ENCODE measurements at places on chromosomes 4 and X.

DNA sequence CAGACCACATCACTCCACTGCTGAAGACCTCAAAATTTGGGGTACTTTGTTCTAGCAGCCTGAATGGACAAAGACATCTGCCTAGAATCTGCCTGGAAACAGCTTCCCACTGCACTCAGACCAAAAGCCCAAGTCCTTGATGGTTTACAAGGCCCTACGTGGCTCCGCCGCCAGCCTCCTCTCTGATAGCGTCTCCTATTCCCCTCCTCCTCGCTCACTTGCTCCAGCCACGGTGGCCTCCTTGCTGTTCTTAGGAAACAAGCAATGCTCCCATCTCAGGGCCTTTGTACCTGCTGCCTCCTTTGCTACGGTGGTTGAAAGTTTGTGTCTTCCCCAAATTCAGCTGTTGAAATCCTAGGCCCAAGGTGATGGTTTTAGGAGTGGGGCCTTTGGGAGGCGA, 34.7 kb upstream of the SORCS2 start:
- no peak for DNase-seq

DNA sequence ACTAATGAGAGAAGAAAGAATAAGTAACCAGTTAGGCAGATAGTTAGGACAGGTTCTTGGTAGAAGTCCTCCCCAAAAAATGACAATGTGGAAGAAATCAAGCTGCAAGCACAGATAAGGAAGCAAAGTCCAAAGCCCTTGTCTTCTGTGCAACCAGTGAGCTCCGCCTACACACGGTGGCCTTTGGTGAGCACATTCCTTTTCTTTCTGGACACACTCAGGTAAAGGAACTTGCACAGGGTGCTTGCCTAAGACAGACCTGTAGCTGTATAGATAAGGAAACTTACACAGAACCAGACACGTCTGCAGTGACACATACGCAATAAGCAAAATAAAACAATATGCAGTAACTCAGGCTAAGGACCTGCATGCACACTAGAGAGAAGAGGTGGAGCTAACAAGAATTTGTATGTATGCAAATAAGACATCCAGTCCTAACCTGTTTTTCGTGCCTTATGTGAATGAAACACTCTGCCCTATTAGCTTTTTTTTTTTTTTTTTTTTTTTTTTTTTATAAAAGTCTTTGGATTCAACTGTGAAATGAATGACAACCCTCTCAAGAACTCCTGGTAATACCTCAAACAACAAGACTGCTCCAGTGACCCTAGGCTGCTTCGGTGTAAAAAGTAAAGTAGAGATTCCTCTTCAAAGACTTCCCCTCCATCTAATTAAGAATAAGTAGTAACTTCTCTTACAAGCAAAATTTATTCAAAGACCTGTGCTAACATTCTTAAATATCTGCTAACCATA, 48.8 kb downstream of the UGT2B10 start:
- no peak for DNase-seq

GRCh38 chr4:155921597-155921996, 18.1 kb downstream of the TDO2 start:
- DNase-seq: no peak

DNA sequence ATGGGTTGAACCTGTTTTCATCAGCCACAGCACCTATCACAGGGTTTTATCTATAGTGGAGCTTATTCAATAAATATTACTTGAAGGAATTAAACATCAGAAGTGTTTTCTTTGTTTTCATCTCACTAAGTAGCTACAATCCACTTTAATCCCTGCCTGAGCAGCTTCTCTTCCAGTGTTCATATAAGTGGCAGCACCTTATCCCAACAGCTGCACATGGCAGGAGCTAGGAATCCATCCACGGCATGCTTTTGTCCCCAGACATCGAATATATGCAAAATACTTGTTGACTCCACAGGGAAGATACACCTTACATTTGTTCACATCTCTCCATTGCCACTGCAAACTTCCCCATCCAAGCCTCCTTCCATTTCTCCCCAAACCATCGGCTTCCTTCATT, 549.8 kb upstream of the FAM241A start:
- no peak for DNase-seq

DNA sequence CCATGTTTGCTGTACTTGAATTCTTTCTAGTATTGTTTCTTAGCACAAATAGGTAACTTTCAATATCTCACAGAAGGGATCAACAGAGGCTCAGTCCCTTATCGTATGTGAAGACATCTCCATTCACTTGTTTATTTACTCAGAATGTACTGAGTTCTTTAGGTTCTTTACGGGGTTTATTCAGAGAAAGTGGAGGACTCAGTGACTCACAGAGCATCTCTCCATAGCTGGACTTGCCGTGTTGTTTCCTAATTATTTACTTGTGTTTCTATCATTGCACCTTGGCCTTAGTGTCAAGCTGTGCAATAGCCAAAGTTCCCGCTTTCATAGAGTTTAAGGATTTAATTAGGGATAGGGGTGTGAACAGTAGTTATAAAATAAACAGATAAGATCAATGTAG, 57.1 kb downstream of the RHOH start:
- no peak for DNase-seq

DNA sequence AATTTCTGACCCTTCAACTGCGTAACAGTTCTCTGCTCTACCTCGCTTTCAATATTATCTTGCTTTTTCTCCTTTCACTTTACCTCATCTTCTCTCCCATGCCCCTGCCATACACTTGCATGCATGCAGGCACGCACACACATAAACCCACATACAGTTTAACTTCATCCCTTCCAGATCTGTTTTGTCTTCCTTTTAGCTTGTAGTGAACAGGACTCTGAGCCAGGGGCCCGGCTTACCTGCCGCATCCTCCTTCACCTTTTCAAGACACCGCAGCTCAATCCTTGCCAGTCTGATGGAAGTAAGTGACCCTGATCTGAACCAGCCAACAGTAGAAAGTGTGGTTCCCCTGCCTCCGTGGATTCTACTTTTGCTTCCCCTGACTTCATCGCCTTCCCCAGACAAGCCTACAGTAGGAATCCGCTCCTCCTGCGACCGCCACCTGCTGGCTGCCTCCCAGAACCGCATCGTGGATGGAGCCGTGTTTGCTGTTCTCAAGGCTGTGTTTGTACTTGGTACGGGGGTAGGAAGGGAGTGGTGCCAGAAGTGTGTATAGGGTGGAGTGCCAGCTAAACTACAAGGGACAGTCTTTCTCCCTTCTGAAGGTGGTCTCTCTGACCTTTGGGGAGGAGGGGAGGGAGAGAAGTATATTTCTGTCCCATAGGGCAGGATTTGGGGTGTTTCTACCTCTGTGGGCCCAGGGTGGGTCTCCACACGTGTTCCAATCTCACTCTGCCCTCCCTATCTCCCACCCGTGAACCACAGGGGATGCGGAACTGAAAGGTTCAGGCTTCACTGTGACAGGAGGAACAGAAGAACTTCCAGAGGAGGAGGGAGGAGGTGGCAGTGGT, 10.7 kb downstream of the MED12 start:
- DNase-seq: peak; percentile 9

GRCh38 chrX:131288738-131289511, at the start of gene IGSF1:
IGSF1 (minus strand) TSS chrX:131289306; CDS start chrX:131286674, 2,632 bp downstream.
- no peak for DNase-seq

- DNase-seq: no peak
These were observed 451 bp downstream of the LPAR4 start for GRCh38 chrX:78747971-78748370.

DNA sequence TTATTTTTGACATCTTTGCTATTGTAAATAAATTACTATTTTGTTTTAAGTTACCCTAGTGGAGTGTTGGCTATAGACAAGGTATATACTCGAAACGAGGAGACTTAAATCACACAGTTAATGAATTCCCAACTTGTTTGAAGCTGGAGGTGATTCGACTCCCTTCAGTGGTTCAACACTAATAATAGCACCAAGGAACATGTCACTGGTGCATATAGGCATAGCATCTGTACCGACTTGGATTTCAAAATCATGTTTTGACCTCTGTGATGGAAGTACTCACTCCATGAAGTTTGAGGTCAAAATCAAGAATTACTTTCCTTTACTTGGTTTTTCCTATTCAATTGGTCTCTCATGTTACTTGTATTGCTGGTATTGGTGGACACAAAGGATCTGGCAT, 66.5 kb downstream of the ZFX start:
- no peak for DNase-seq

DNA sequence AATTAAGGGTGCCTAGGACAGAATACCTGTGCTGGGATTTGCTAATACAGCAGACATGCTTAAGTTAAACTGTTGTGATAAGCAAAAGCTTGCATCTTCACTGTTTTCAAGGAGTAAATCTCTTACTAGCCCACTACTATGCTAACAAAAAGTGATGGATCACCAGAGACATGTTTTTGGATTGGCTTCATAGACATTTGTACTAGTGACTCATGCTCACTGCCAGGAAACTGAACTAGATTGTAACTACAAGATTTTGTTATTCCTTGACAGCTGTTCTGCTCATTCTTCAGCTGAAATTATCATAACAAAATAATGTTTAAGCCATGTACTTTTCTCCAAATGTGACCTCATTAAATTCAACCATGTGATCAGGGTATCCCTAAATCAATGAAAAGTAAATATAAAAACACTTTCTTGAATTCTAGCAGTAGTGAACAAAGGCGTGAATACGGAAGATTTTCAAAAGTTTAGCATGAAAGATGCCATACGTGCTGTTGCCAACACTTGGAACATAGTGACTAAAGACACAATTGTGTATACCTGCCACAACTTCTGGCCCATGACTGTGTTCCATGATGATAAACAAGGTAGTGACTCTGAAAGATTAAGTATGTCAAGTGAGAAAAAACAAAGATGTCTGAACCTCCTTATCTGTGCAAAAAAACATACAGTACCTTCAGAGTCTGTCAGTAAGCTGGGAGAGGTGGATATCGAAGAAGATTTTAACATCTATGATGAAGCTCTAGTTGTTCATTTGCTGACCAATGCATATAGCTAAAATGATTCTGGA, 154.0 kb downstream of the BTC start:
- peak; percentile 24 for DNase-seq

DNA sequence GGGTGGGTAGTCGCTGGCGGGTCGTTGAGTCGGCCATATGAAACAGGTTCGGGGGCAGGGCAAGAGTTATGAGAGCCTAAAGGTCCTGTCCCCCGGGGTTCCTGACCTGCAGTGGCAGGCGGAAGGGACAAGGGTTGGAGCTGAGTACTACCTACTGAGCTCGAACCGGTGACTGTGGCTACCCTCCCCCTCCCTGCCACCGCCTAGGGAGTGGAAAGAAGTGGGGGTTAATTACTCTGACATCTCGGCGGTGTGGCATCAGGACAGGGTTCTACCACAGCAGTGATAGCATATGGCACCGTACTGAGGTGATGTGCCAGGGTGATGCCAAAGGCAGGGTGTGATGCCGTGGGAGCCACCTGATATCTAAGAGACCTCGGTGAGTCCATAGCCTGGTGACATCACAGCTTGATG, 307 bp downstream of the ATG4A start:
- DNase-seq: no peak

GRCh38 chrX:13008851-13009250, 33.9 kb downstream of the TMSB4X start:
- no peak for DNase-seq

DNA sequence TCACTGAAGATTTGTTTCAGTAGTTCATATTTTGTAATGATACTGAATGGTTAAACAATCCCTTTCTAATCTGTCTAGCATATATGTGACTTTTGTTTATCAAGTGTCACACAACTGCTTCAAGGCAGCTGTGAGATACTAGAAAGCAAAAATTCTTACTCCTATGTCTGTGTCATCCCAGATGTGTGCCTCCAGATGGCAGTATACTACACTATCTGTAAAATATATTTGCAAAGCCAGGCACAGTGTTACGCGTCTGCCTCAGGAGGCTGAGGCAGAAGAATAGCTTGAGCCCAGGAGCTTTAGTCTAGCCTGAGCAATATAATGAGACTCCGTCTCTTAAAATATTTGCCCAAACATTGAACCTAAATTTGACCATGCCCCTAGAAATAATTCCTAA, 4.0 kb downstream of the NUDT10 start:
- DNase-seq: peak; percentile 13

GRCh38 chr4:158813113-158813512, 44.3 kb downstream of the FNIP2 start:
- DNase-seq: no peak

DNA sequence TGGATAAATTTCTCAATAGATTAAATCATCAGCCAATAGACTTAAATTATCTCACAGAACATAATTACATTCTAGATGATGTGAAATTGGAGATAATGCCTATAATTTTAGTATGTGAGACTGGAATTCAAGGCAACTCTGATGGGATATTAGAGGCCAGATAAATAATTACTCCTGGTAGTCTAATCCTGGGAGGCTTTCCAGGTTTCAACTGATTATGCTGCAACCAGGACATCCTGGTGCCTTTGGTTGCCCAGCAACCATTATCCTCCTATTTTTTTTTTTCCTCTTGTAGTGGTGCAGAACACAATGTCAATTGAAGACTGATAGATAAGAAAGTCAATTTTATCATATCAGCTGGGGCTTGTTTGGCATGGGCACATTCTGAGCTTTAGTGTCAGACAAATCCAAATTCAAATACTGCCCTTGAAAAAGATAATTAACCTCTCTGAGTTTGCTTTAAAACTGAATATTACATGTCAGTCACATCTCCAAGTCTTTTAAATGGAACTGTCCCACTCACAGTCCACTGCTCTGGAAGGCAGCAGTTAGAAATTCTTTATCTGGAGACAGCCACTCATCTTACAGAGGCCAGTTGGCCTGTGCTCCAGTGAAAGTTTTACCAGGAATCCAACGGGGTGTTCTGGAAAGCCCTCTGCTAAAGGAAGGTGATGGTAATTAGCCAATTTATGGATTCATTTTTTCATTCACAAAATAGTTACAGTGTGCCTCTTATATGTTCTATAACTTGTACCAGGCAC, 95.3 kb upstream of the GUCY1A1 start:
- DNase-seq: no peak

DNA sequence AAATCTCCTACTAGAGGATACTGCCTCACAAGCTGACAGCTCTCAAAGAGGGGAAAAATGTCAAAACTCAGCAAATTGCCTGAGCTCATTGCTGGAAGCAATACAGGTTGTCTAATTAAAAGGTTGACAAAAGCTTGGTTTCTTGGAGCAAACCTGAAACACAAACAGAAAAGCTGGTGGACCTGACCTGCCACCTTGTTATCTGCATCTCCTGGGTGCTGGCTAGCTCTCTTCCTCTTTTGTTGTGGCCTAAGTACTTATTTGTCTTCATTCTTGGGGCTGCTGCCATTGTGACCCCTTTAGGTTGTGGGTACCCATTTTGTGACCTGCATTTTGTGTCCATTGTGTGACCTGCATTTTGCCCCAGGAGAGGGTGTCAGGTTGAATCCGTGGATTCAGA, 184.5 kb downstream of the KIT start:
- no peak for DNase-seq

DNA sequence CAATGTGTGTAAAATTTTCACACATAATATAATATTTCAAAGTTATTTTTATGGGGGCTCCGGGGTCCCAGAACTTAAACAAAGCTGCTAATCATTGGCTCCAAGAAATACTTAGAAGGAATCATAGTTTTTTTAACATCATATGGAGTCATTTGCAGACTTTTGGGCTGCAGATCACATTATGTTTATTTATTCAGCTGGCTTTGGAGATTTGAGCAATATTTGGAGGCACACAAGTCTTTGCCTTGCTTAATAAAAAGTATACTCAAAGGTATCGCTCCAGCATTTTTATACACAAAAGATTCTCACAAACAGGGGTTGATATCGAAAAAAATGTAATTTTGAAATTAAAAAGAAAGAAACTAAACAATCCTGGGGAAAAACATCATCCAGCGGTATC, 382.5 kb upstream of the TENM3 start:
- no peak for DNase-seq

Measured in RCC 7860 (cell line).